Amniotic epithelial cell (primary cell): ENCODE measurements at places on chromosomes 6 and 20.
A peak's percentile ranks its signal among the peaks of the same experiment; 100 is the strongest.

DNA sequence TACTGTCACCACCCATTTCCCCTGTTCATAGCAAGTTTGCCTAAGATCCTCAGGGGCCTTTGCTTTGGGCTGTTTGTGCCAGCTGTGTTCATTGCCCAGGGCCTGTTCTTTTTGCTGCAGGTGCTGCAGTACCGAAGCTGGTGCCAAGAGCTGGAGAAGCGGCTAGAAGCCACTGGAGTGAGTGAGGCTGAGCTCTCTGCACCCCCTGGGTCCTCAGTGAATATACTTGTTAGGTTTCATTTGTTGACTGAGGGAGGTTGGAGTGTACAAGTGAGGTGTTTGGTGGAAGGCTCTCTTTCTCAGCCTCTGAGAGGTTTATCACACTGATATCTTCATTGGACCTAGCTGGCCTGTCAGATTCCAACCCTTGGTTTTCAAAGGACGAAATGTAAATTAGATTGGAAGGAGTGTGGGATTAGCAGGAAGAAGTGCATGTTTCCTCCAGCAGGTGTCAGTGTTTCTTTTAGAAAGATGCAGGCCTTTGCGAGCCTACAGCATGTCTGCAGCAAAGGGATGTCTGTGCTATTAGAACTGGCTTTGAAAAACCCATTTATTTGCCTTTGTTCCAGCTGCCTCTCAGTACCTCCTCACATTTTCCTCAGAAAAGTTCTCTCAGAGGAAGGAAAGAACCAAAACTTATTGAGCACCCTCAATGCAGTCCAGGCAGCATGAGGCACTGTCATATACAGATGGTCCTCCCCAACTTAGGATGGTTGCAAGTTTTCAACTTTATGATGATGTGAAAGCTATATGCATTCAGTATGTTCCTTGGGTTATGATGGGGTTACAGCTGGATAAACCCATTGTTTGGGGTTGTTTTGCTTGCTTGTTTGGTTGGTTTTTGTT, 8.3 kb downstream of the CEP250 start:
- DNase-seq, result peak; percentile 71

- DNase-seq, result no peak
Observed at GRCh38 chr6:80618953-80619352, 512.5 kb downstream of the BCKDHB start.

DNA sequence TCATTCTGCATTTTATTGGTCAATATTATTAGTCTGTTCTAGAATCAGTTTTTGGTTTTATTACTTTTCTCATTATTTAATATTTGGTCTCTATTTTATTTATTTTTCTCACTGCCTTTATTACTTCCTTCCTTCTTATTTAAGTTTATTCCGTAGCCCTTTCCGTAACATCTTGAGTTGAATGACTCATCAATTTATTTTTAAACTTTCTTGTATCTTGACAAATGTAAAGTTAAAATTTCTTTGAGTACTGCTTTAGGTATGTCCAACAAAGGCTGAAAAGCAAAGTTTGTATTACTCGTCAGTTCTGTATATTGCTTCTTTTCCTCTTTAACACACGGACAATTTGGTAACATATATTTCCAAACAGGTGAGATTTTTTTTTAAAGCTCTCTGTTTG, 192.0 kb downstream of the CD109 start:
- no peak for DNase-seq

GRCh38 chr20:3046677-3047462, 1.0 kb downstream of the MRPS26 start:
- no peak for DNase-seq

DNA sequence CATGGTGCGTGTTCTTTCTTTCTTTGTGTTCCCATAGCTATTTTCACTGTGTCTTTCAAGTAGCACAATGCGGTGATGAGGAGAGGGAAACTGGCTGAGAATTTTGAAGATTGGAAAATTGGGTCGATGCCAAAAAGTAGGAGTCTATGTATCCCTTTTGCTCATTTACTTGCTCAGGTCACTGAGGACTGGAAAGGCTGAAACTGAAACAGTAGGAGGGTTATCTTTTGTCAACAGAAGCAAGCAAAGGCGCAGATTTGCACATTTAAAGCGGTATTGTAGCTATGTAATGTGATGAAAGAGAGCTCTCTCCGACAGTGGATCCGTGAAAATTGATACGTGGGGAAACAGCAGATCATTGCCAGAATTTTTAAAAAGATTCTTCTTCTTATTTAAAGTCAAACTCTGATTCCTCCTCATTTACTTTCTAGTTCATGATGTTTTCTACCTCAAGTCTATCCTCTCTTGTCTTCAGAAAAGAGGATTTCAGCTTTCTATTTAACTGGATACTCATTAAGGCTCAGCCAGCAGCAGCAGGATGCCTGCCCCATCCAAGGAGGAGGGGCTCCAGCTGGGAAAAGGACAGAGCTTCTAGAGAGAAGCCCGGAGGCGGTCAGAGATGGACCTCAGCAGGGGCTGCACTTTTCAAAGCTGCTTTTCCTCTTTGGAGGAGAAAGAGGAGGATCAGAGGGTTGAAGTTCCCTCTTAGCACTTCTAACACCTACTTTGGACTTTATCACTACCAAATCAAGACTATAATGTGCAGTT, 15.9 kb upstream of the FYN start:
- DNase-seq, result peak; percentile 21

- DNase-seq, result no peak
Observed at GRCh38 chr20:45097485-45098102, 3.3 kb downstream of the KCNS1 start.

GRCh38 chr6:163485388-163485851, 70.9 kb downstream of the QKI start:
- peak; percentile 61 for DNase-seq

GRCh38 chr20:63141531-63141930, 74.4 kb downstream of the YTHDF1 start:
- DNase-seq, result no peak

DNA sequence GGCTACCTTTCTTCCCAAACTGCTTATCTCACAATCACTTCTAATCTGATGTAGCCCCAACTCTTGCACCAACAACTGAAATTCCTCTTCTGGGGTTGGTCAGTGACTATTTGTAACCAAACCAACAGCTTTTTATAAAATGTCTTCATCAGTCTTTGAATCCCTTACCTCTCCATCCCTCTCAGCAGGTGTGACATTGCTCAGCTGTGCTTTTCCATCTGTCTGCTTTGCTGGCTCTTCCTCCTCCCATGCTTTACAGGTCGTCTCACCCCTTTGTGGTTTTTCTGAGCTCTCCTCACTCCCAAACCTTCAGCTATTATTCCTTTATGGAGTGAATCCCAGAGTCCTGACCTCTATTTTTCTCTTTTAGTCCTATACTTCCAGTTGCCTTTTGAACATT, 5.9 kb downstream of the MAP7 start:
- no peak for DNase-seq

GRCh38 chr20:49323622-49324238, 45.9 kb upstream of the ZNFX1 start:
- peak; percentile 86 for DNase-seq

DNA sequence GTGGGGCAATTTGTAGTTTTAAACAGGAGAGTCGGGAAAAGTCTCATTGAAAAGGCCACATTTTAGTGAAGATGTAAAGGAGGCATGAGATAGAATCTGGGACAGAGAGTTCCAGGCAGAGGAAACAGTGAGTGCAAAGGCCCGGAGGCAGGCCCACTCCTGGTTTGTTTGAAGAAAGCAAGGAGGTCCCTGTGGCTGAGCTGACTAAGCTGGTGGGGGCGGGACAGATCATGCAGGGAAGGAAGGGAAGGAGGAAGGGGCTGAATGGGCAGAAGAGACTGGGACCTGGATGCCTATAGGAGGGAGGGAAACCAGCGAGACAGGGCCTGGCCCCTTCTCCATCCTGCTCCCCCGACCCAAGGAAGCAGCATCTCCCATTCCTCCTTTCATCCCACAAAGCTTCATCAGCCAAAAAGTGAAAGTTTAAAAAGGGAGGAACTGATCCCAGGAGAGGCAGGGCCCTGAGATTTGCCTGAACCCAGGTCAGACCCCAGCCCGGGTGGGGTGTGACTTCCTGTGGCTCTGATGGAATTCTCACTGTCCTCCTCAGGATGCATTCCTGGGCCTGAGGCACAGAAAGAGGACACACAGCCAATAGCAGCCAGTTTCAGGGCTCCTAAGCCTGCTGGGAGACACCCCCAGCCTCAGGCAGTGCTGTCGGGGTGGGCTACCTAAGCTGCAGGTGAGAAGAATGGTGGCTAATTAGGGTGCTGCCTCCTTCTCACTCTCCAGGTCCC, 54.2 kb upstream of the SIRPA start:
- DNase-seq, result no peak

GRCh38 chr6:13229205-13230085, 98.9 kb downstream of the TBC1D7 start:
- no peak for DNase-seq

DNA sequence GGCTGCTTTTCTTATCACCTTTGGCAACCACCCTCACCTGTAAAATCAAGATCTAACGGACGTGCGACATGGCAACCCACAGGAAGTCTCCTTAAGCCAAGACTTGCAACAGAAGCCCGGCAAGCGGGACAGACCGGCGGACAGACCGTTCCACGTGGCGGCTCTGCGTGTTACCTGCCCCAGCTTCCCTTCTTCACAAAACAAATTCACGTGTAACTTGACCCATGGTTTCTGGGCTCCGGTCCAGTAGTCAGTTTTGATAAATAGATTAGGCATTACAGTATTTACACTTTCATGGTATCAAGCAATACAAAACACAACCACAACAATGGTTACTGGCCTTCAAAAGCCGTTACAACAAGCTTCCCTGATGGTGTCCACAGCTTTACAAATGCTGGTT, 133.8 kb downstream of the PRND start:
- DNase-seq, result no peak

GRCh38 chr6:113763311-113763766, 93.8 kb upstream of the MARCKS start:
- peak; percentile 52 for DNase-seq

GRCh38 chr6:3227363-3228045, at the start of gene TUBB2B:
TUBB2B (minus strand) TSS chr6:3227653; CDS start chr6:3227543, 110 bp downstream.
- no peak for DNase-seq

- DNase-seq, result no peak
Observed at GRCh38 chr20:34331838-34332237, 28.7 kb upstream of the AHCY start.

DNA sequence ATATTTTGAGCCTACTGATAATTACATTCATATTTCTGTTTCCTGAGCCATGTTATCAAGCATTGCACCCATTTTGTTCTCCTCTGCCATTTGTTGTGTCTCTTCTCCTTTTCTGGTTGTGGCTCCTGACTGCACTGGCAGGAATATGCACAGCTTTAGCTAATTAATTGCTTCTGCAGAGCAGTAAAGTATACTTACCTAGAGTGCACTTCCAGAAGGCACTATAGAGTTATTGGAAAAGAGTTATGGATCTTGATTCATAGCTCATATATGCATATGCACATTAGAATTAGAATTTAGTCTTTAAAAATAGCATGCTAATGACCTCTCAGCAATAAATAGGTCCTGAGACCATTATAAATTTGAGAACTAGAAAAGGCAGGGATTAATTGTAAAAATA, 262.6 kb downstream of the NKAIN2 start:
- no peak for DNase-seq

- no peak for DNase-seq
Observed at GRCh38 chr6:147166992-147167391, 37.2 kb upstream of the STXBP5 start.

DNA sequence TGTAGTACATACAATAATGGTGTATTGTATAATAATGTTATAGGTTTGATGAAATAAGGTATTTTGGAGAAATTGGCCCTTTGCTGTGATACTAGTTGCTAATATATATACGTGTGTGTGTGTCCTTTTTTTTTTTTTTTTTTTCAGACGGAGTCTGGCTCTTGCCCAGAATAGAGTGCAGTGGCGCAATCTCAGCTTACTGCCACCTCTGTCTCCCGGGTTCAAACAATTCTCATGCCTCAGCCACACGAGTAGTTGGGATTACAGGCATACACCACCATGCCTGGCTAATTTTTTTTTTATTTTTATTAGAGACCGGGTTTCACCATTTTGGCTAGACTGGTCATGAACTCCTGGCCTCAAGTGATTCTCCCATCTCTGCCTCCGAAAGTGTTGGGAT, 23.3 kb downstream of the SENP6 start:
- no peak for DNase-seq
